NCI-H460 (cell line): ENCODE measurements at places on chromosomes 4 and X. TPM values are rescaled to one million over a fixed set of nuclear protein-coding genes. Genes with fewer than 3 reads are reported as not detected.

The PRKG2 gene
- total RNA-seq: 2.9 and 3.3 TPM in 2 replicates

The RNF212 gene
- total RNA-seq: 9.9 and 13.3 TPM in 2 replicates

The CLCN5 gene
- 6.8 and 9.4 TPM in 2 replicates for total RNA-seq

The SOWAHD gene
- not detected in 2 replicates for total RNA-seq

The GYPE gene
- 1.3 and 2.3 TPM in 2 replicates for total RNA-seq

The RNF150 gene
- 0.35 and 0.40 TPM in 2 replicates for total RNA-seq

The GABRG1 gene
- total RNA-seq: 0.84 and 0.92 TPM in 2 replicates

The TBC1D1 gene
- total RNA-seq: 38.1 and 43.0 TPM in 2 replicates

The AWAT2 gene
- not detected in 2 replicates for total RNA-seq

The CASK gene
- 24.1 and 27.7 TPM in 2 replicates for total RNA-seq

The GPRASP1 gene
- total RNA-seq: 0.94 and 2.2 TPM in 2 replicates

The AFP gene
- total RNA-seq: 0.25 TPM in 1 of 2 replicates, not detected in the other

The OPRPN gene
- not detected in 2 replicates for total RNA-seq

The IL13RA2 gene
- total RNA-seq: 24.2 and 24.5 TPM in 2 replicates

The PQBP1 gene
- 94.3 and 105 TPM in 2 replicates for total RNA-seq

The ARHGAP24 gene
- total RNA-seq: 1.3 and 2.0 TPM in 2 replicates

The SATL1 gene
- total RNA-seq: 0.17 and 0.37 TPM in 2 replicates

The NUDT9 gene
- total RNA-seq: 13.4 and 15.4 TPM in 2 replicates

The GPM6B gene
- 0.50 and 0.75 TPM in 2 replicates for total RNA-seq

The PABPC1L2B gene
- not detected in 2 replicates for total RNA-seq

The IGSF1 gene
- 0.67 and 0.72 TPM in 2 replicates for total RNA-seq

The CPLX1 gene
- total RNA-seq: 0.10 and 0.61 TPM in 2 replicates

The FAM114A1 gene
- 41.4 and 46.8 TPM in 2 replicates for total RNA-seq

The UGT2B11 gene
- not detected in 2 replicates for total RNA-seq

The FAM9B gene
- total RNA-seq: not detected in 2 replicates

The ANXA3 gene
- total RNA-seq: 114 and 117 TPM in 2 replicates

The LYAR gene
- total RNA-seq: 32.8 and 34.2 TPM in 2 replicates

The AFF2 gene
- total RNA-seq: not detected in 2 replicates

The C1QTNF7 gene
- not detected in 2 replicates for total RNA-seq

The PAGE2 gene
- not detected in 2 replicates for total RNA-seq

The ENPEP gene
- 1.3 and 1.6 TPM in 2 replicates for total RNA-seq

The HSFX3 gene
- total RNA-seq: not detected in 2 replicates

The PABPC5 gene
- total RNA-seq: not detected in 2 replicates

The PPP4R3C gene
- total RNA-seq: not detected in 2 replicates

The RAB39B gene
- total RNA-seq: 47.7 TPM in 2 replicates

The CXorf49 gene
- total RNA-seq: not detected in 2 replicates

The TGIF2LX gene
- not detected in 2 replicates for total RNA-seq

The SHROOM2 gene
- 0.12 and 0.17 TPM in 2 replicates for total RNA-seq

The CD38 gene
- total RNA-seq: 0.02 TPM in 1 of 2 replicates, not detected in the other

The SRPX2 gene
- total RNA-seq: 34.8 and 39.8 TPM in 2 replicates

The CFAP47 gene
- 0.15 and 0.20 TPM in 2 replicates for total RNA-seq

The KLHL4 gene
- total RNA-seq: 5.2 and 5.8 TPM in 2 replicates

The FAM149A gene
- total RNA-seq: 0.46 and 1.2 TPM in 2 replicates

The P2RY4 gene
- not detected in 2 replicates for total RNA-seq

The HTN3 gene
- not detected in 2 replicates for total RNA-seq

The GPRIN3 gene
- total RNA-seq: 36.5 and 42.8 TPM in 2 replicates

The USP17L29 gene
- total RNA-seq: not detected in 2 replicates
